NCI-H460 (cell line): ENCODE measurements at places on chromosomes 12 and 14. TPM values are rescaled to one million over a fixed set of nuclear protein-coding genes. Genes with fewer than 3 reads are reported as not detected.

DNA sequence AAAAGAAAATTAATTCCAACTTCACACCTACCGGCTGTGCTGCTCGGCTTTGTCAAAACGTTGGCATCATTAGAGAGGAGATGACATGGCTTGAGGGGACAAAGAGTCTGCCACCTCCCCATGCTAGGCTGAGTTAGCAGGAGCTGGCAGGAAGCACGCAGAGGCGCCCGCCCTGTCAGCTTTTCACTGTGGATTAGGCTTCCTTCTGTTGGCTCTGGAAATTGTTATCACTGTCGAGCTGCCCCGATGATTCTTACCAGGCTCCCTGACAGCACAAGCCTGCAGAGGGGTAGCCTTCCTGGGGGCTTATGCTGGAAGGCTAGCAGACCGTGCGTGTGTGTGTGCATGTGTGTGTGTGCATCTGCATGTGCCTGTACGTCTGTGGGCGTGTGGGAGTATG, 490.9 kb upstream of the TBX3 start:
- DNase-seq = no peak

GRCh38 chr14:106094654-106095189, 568.3 kb downstream of the TMEM121 start:
- peak; percentile 13 for DNase-seq

DNA sequence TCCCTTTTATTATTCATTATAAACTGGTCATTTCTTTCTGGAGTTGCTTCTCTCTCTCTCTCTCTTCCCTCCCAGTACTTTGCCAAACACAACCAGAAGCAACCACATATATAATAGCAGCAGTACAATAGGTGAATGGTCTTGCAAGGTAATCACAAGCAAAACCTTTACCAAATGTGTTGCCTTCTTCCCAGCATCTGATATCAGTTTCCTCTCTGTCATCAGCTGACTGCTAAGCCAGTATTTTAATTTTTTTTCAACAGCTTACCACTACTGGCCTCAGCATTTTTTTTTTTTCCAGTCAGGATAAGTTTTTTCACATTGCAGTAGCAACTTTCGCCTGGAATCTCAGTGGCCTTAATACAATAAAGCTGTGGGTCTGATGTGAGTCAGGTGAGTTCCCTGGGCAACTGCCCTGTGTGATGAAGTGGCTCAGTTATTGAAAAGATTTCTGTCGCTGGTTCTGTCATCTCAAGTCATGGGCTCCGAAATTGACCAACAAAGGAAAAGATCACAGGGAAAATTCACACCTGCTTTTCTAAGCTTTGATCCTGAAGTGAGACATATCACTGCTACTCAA, 282.5 kb upstream of the AMIGO2 start:
- DNase-seq = no peak

GRCh38 chr12:51127050-51127729, 43.8 kb upstream of the CSRNP2 start:
- no peak for DNase-seq

- DNase-seq = no peak
These were observed 41.8 kb upstream of the HIF1A start for GRCh38 chr14:61653507-61653906.

DNA sequence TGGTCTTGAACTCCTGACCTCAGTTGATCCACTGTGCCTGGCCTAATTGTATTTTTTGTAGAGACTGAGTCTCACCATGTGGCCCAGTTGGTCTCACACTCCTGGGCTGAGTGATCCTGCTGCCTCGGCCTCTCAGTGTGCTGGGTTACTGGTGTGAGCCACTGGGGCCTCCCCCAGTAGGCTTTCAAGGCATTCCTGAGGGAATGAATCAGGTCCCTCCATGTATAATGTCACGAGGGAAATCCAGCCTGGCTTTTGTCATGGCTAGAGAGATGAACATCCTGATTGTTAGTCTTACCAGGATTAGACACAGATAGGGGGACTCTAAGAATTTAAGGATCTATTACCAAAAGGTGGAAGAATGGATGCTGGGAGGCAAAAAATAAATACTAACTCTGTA, 51.9 kb downstream of the CPSF2 start:
- DNase-seq = no peak

DNA sequence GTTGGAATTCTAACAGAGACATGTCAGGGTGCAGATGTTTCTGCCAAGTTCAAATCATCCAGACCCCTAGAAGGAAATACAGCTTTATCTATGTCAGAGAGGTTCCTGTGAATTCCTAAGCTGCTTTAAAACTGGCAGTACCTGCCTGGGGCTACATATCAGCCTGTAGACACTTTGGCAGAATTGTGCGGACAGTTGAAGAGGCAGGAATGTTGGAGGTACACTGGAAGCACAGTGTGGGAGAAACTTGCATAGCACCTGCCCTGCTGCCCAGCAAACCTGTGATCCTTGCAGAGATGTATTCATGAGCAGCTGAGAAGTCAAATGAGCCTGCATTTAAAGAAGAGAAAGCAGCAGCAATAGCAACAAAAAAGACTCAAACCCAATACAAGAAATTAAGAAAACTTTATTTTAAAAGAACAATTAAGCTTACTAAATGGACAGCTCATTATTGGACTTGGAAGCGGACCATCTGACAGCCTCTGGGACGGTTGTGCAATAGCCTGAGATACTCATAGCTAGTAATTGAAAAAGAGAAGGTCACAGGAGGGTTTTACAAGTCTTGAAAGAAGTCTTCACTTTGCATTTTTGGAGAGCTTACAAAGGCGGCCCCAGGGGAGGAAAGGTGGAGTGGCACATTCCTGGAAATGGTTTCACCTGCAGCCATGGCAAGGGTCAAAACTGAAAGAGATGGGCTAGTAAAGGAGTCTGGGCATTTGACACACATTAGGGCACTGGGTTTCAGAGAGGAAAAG, 280.9 kb upstream of the FLRT2 start:
- no peak for DNase-seq

DNA sequence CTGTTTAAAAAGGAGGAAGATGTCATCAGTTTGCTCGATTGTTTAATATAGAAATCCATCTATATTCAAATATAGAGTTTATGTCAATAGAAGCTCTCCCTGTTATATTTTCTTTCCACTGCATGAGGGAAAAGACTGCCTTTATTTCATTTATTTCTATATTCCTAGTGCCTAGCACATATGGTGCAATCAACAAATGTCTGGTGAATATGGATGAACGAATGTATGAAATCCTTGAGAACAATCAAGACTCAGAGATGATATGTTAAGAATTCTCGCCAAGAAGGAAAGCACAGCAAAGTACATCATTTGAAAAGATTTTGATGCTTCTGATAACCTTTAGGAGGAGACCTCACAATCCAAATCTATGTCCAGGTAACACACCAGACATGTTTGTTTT, 296.0 kb upstream of the LMO3 start:
- no peak for DNase-seq

DNA sequence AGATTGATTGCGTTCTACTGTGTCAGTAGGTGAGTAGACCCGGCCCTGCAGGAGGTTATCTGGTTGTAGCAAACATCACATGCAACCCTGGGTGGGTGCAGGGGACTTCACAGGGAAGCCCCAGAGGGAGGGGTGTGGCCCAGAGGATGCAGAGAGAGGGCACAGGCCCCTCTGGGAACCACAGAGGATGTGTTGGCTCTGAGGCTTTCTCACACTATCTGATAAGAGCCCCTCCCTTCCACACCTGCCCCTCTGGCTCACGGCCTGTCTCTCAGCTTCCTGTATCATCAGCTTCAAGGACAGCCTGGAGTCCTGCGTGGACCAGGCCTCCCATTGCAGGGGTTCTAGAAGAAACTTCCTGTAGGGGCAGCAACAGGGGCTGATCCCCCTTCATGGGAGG, 101.9 kb downstream of the RIN3 start:
- DNase-seq = no peak

DNA sequence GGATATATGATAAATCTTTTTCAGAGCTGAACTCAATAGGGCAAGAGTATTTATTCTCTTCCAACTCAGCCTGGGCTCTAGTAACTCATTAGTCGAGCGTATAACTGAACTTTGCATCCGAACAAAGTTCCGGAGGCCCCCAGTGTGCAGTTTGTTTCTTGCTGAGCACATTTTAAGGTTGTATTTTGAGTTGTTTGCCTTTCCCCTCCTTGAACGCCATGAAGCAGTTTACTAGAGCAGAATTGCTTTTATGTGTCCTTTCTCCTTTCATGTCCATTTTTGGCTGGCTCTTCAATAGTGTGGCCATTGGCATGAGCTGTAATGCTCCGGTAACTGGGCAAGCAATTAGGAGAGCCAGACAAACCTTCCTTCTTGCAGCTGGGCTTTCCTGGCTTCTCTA, 105.3 kb downstream of the WIF1 start:
- no peak for DNase-seq

GRCh38 chr14:51180577-51180976, 59.5 kb upstream of the TMX1 start:
- no peak for DNase-seq

- DNase-seq = no peak
These were observed 7.1 kb downstream of the RAPGEF3 start for GRCh38 chr12:47751561-47751960.

GRCh38 chr12:46604684-46605083, 221.1 kb downstream of the SLC38A4 start:
- no peak for DNase-seq

DNA sequence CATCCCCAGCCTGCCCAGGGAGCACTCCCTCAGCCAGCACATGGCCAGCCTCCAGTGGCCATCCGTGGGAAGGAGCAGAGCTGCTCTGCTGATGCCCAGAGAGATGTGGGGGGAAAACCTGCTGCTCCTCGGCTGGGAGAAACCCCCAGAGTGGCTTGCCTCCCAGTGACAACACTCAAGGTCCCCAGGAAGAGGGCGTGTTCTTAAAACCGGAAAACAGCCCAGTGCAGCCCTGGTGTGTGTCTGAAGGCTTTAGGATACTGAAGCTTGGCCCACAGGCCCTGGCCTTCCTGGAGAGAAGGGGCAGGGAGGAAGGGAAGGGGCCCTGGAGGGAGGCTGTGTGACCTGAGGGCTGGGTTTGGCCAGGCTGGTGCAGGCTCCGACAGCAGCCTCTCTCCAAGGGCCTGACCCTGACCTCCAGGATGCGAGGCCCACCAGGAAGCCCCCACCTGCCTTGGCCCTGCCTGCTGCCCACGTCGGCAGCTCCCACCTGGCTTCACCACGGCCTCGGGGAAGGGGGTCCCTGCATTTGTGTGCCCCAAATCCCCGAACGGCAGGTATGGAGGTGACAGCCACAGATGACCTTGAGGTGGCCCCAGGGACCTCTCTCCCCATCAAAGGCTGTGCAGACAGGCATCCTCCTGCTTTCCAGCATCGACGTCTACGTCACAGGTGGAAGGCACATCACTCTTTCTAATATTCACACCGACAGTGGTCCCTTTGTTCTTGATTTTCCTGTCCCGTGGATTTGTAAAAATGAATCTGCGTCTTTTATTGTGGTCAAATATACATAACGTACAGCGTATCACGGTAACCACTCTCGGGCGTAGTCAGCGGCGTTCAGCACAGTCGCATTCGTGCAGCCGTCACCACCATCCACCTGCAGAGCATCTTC, 190.0 kb upstream of the C14orf180 start:
- no peak for DNase-seq

GRCh38 chr14:53541411-53541810, 388.3 kb upstream of the DDHD1 start:
- DNase-seq = no peak

- DNase-seq = no peak
These were observed 36.4 kb upstream of the ATXN2 start for GRCh38 chr12:111635524-111635923.

Gene ACTR6
- total RNA-seq = 41.5 and 42.2 TPM in 2 replicates

Gene CLEC6A
- not detected in 2 replicates for total RNA-seq

Gene CLEC4E
- not detected in 2 replicates for total RNA-seq

Gene GALNT16
- 22.7 and 23.9 TPM in 2 replicates for total RNA-seq

Gene WNT1
- total RNA-seq = not detected in 2 replicates

Gene KLRK1
- total RNA-seq = not detected in 2 replicates
